ENCODE measurements at places on chromosomes 1 and 21.
A peak's percentile ranks its signal among the peaks of the same experiment; 100 is the strongest.

- DNase-seq, result no peak
Observed at GRCh38 chr1:182170891-182171461, 109.5 kb upstream of the ZNF648 start.

- no peak for DNase-seq
Observed at GRCh38 chr1:228469413-228470162, 17.6 kb upstream of the RNF187 start.

DNA sequence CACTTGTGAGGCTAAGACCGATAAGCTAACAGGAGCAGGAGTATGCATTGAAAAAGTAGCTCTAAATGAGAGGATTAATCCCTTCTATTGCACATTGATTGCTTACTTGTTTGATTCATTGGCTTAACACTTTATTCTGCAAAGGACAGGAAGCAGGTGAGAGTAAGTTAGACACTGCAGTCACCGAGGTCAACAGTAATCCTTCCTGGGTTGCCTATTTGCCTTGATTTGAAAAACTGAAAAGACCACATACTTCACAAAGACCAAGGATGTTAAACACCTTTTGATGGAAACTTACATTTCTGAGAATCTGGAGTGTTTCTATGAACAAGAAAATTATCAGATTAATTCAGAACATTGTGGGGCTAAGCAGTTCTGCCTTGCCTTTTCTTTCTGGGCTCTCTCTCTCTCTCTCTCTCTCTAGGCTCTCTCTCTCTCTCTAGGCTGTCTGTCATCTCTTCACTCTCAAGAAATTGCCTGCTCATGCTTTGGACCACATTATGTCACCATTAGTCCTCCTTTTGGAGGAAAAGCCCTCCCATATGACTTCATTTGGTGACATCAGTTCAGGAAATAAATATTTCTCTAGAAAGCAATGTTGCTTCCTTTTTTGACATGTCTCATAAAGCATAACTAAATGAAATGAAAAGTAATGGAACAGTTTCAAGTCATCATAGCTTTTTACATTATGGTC is 103.8 kb downstream of the TNFSF18 start:
- no peak for DNase-seq

GRCh38 chr1:204544321-204544720 is 28.1 kb downstream of the MDM4 start:
- peak; percentile 58 for DNase-seq

DNA sequence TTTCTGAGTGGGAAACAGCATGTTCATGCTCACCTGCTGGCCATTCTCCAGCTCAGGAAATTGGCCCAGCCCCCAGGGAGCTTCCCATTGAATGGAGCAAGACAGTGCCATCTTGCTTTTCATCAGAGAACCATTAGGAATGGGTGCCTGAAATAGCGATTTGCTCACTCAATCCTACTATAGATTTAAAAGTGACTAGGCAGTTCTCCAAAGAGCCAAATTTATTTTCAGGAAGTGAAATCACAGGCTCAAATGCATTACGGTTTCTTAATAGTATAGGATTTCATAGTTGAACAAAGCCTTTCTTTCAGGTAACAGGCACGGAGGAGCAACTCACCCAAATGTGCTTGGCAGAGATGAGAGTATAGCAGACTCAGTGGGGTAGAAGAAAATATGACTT is 272.1 kb downstream of the GRIK1 start:
- DNase-seq, result no peak

GRCh38 chr1:175297291-175297690 is 104.7 kb upstream of the KIAA0040 start:
- DNase-seq, result no peak

DNA sequence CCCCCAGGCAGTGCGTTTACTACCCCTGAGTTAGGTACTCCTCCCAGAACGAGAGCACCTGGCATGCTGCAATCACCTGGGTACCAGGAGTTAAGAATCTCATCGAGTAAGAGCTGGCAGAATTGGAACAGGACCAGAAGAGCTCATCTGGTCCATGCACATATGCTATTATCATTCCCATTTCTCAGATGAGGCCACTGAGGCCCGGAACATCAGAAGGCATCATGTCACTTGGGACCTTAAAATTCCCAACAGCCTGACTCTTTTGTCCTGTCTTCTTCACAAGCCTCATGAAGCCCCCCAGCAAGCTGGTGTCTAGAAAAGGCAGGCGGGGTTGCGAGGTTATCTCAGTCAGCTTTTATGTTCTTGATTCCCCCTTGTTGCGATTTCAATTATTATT is 13.9 kb upstream of the IFFO2 start:
- DNase-seq, result no peak

- no peak for DNase-seq
Observed at GRCh38 chr1:21005466-21006239, 171.0 kb downstream of the EIF4G3 start.

DNA sequence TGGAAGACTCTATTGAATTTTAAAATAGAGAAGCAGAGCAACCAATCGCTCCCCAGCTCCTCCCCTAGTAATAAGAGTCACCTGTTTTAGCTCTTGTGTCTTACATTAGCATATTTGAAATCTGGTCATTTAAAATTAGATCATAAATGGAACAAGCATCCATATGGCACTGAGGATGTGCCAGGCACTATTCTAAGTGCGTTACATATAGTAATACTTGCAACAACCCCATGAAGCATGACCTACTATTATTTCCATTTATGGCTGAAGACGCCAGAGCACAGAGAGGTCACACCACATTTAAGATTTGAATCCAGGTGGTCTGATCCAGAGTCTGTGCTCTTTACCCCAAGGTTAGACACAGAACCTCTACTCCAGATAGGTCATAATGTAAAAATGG is 82.0 kb upstream of the HIVEP3 start:
- DNase-seq, result no peak

DNA sequence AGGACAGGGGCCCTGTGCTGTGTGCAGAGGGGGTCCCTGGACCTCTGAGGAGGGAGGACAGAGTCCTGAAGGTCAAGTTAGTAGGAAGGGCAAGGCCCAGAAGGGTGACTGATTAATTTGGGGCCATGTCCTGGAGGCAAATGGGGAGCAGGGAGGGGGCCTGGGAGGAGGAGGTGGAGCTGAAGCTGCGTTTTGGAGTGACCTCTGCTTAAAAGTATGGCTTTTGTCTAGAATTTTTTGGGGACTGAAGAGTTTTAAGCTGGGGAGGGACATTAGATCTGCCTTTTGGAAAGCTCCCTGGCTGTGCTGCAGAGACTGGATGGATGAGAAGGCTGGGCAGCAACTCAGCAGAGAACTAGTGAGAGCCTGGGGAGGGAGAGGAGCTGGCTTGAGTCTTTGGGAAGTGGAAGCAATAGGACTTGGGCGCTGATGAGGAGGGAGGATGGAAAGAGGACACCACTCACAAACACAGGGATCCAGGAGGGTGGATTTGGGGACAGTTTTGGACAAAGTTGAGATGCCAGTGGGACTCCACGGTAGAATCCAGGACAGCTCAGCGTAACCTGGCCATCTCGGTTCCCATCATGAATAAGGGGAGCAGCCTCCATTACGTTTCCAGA is 52.9 kb downstream of the ACBD3 start:
- no peak for DNase-seq

GRCh38 chr1:33424205-33424604 is 6.7 kb downstream of the PHC2 start:
- DNase-seq, result peak; percentile 66

DNA sequence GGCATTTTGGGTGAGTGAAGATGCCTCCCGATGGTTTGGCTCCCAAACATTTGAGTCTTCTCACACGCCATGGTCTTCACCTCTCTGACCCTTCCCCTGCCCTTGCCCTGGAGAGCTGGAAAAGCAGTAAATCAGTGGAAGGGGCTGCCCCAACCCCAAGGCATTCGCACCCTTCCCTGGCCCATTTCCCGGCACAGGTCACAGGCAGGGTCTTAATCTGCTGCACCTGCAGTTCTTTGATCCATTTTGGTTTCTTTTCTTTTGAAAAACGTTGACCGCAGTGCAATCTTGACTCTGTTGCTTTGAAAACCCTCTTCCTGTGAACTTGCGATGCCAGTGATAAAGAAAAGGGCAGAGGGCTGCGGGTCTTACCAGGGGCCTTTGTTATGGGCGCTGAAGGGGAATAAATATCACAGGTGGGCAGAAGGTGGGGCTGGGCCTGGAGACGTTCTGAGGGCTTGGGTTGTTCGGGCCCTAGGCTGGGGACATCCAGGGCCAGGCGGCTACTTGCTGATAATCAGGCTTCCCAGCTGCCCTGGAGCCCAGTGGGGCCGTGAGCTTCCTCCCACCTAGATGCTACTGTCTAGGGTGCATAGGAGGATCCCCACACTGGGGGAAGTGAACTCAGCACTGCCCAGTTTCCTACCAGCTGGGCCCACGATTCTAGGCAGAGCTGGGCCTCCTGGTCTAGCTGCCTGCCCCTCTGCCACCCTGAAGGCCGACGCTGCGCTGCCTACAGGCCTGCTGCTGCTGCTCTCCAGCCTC is 38.6 kb upstream of the EPS8L3 start:
- DNase-seq, result no peak

GRCh38 chr1:10724052-10724494 is 72.4 kb downstream of the CASZ1 start:
- DNase-seq, result peak; percentile 48

DNA sequence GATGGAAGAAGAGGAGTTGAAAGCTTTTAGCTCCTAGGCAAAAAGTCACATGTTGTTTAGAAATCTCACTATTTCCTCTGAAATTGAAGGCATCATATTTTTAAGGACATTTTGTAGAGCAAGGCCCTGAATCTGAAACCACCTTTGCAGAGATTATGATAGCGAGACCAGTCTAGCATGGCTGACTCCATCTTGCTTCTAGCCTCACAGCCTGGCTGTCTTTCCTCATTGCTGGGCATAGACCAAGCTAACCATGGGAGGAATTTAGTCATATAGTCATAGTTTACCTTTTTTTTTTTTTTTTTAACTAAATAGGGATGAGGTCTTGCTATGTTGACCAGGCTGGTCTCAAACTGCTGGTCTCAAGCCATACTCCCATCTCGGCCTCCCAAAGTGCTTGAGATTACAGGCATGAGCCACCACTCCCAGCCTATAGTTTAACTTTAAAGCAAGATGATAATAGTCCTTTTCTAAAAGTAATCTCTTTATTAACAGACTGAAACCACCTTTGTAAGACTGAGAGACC is 42.2 kb upstream of the ZNF326 start:
- no peak for DNase-seq

DNA sequence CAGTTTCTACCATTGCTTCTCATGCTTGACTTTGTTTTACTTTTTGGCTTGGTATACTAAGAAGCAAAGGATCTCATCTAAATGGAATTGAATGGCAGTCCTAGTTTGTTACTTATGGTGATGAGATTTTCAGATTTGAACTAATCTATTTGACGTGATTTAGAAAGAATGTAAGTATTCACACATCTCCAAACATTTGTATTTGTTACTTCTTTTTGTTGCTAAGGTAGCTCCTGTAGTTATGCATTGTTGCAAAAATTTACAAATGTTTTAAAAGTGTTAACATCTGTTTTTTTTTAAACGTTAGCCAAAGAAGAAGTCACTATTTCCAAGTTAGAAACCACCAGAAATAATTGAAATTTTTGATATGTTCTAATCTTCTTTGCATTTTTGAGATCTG is 222.5 kb downstream of the RPS6KC1 start:
- peak; percentile 12 for DNase-seq

DNA sequence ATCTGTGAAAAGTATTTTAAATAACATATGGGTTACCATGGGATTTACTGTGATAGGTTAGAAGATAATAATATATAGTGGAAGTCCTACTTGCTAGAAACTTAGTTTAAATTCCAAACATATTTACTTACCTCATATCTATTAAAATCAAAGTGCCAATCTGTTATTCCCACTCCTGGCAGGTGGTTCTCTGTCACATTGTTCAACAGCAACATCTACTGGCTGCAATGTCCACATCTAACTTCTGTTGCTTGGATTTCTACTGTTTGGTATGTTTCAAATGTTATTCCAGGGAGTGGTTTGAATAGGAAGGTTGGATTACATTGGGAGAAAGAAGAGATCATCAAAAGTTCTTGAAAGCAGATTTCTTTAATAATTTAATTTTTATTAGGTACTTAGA is 122.5 kb upstream of the NCAM2 start:
- DNase-seq, result no peak

DNA sequence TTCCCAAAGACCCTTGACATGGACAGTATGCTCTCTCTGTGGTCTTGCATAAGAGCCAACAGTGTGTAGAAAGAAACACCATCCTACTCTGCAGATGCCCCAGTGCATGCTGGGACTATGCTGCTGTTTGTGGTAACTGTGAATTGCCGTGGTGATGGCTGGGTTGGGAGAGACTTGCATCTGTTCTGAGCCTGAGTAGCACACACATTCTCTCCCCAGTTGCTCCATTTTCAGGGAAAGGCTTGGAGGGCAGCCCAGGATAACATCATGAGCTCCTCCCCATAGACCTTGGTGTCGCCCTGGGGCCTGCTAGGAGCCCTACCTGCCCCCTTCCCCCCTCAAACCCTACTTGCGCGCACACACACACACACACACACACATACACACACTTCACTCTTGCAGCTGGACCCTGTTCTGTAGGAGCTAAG is 120.9 kb upstream of the IPO9 start:
- peak; percentile 68 for DNase-seq

DNA sequence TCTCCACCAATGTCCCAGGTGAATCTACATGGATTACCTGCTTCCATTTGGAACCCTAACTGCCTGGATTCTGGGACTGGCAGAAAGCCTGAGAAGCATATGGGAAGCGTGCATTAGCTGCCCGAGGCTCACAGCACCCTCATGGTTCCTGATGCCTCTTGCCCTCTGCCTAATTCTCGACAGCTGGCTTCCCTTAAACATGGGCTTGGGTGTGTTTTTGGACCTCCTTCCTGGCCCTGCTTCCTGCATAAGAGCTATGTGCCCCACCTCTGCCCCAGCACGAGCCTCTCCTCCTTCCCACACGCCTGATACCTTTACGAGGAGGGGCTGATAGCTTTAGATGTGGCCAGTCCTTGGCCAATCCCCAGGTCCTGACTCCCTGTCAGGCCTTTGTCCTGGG is 152.4 kb upstream of the HMGB4 start:
- DNase-seq, result no peak

GRCh38 chr1:231557411-231557810 is 28.9 kb downstream of the TSNAX start:
- no peak for DNase-seq

GRCh38 chr21:34715518-34715917 is 46.7 kb downstream of the CLIC6 start:
- no peak for DNase-seq

GRCh38 chr1:5983361-5984103 is 8.7 kb downstream of the NPHP4 start:
- DNase-seq, result peak; percentile 74

GRCh38 chr1:21334214-21335087 is 44.2 kb upstream of the ECE1 start:
- DNase-seq, result peak; percentile 94

- DNase-seq, result no peak
Observed at GRCh38 chr1:205275133-205275532, 46.4 kb downstream of the NUAK2 start.

Data from astrocyte (in vitro differentiated cells and primary cell).